NCI-H1930 (cell line): ENCODE measurements at places on chromosomes 7 and 10.

- no peak for DNase-seq
Observed at GRCh38 chr10:95353123-95353522, 62.3 kb upstream of the PDLIM1 start.

DNA sequence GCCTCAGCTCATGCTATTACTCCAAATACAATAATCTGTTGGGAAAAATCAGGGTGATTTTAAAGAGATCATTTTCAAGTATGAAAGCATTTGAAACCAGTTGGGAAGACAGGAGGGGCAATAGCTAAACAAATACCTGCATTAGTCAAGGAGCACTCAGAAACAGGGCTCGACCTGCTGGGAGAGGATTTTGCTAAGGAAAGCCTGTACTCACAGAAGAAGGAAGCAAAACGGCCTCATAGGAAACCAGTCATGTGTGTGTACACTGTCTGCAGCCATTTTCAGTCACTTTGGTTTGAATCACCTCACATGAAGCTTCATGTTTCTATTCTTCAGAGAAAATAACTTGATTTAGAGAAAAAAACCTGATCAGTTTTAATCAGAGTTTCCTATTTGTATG, 38.6 kb downstream of the FZD1 start:
- DNase-seq: no peak

DNA sequence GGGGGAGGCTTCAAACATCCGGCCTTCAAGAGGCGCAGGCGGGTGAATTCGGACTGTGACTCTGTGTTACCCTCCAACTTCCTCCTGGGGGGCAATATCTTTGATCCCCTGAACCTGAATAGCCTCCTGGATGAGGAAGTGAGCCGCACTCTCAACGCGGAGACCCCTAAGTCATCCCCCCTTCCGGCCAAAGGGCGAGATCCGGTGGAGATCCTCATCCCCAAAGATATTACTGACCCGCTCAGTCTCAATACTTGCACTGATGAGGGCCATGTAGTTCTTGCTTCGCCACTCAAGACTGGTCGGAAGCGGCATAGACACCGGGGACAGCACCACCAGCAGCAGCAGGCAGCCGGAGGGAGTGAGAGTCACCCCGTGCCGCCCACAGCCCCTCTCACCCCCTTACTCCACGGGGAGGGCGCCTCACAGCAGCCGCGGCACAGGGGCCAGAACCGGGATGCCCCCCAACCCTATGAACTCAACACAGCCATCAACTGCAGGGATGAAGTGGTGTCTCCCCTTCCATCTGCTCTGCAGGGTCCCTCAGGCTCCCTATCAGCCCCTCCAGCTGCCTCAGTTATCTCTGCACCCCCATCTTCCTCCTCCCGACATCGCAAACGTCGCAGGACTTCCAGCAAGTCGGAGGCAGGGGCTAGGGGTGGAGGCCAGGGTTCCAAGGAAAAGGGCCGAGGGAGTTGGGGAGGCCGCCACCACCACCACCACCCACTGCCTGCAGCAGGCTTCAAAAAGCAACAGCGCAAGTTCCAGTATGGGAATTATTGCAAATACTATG, 1.1 kb downstream of the MEPCE start:
- no peak for DNase-seq

GRCh38 chr10:1089017-1089689, 33.0 kb downstream of the WDR37 start:
- DNase-seq: no peak

DNA sequence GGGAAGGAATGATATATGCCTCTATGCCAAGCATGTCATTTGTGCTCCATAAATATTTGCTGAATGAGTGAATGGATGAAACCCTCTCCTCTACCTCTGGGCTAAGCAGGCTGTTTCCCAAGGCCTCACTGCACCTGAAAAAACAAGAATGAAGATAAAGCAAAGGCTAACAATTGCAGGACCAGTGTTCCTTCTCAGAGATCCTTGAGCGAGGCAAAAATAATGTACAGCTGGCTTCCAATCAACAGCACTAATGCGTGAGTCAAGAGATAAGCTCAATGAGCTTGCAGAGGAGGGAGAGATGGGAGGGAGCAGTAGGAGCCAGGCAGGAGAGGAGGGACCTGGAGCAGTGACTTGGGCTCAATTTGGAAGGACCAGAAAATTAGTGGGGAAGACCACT, 144.5 kb upstream of the NFE2L3 start:
- no peak for DNase-seq

DNA sequence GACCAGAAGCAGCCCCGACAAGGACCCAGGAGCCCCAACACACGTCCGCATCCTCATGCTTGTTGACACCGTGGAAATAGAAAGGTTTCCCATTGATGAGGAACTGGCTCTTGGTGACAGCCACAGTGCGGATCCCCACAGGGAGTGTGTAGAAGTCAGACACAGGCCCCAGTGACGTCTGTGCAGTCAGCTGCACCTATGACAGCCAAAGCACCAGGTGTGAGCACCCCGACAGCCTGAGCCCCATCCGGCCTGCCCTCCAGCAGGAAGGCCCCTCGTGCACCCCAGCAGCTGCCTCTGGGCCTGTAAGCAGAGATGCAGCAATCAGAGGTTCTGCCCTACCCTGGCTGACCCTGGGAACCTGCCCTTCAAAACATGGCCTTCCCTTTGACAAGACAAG, 7.1 kb downstream of the GUSB start:
- DNase-seq: no peak

DNA sequence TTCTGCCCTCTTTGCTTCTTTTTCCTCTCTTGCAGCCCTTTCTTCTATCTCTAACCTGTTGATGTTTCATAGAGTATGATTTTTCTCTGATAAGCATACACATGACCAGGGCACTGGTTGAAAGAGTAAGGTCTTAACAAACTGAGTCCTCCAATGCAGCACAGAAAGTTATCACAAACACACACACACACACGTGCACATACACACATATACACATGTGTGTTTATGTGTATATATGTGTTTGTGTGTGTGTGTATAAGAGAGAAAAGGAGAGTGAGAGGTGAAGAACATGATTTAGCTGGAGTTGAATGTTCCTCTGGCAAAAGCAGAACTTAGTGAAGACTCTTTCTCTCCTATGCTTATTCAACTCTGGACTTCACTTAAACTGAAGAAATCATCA, 130.0 kb downstream of the KLF6 start:
- no peak for DNase-seq

DNA sequence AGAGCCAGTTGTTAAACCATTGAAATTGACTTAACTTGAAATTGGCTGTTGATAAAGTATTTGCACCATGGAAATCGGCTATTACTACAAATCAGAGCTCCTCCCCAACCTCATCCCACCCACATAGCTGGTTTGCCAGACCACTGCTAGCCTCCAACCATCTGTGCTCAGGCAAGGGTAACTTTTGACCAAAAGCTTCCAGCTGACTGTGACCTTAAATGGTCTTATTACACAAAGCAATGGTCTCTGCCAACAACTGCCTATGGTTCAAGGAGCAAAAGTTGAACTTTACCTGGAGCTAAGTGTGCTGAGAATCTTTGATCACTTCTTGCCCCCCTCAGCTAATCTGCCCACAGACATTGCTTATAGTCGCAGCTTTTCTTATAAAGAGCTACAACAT, 48.5 kb upstream of the ADRB1 start:
- no peak for DNase-seq

- DNase-seq: no peak
Observed at GRCh38 chr10:12181065-12181775, 14.5 kb downstream of the NUDT5 start.

DNA sequence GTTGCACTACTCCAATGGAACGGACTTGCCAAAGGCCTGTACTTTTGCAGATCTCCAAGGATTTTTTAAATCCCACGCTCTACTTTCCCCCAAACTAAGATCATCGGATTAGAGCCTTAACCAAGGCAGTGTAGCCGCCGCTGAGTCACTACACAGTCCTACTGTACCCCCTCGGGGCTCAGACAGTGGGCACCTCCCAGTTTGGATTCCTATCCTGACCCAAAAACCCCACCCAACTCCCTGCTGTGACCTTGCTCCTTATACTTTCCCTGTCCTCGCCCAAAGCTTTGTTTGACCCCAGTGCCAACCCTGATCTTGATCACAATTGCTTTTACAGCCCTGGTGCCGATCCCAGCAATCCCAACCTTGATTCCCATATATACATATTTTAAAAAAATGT, 17.5 kb upstream of the PLAU start:
- no peak for DNase-seq

- DNase-seq: no peak
Observed at GRCh38 chr10:98383869-98384268, 31.1 kb downstream of the PYROXD2 start.

DNA sequence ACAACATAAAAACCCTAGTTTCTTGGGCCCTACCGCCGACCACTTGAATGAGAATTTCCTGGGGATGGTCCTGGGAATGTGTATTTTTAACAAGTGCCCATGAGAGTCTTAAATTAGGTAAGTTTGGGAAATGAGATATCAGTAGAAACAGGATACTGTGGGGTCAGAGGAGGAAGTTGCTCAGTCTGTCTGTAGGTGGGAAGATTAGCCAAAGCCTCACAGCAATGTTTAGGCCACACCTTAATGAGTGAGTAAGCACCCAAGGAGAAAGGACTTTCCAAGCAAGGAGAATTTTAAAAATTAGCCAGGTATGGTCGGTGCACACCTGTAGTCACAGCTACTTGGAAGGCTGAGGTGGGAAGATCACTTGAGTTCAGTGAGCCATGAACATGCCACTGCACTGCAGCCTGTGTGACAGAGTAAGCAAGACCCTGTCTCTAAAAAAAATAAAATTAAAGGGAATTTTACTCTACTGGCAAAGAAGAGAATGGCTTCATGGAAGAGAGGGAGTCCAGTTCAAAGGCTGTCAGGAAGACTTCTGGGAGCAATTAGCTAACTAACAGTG, 31.9 kb downstream of the PAPSS2 start:
- DNase-seq: no peak

DNA sequence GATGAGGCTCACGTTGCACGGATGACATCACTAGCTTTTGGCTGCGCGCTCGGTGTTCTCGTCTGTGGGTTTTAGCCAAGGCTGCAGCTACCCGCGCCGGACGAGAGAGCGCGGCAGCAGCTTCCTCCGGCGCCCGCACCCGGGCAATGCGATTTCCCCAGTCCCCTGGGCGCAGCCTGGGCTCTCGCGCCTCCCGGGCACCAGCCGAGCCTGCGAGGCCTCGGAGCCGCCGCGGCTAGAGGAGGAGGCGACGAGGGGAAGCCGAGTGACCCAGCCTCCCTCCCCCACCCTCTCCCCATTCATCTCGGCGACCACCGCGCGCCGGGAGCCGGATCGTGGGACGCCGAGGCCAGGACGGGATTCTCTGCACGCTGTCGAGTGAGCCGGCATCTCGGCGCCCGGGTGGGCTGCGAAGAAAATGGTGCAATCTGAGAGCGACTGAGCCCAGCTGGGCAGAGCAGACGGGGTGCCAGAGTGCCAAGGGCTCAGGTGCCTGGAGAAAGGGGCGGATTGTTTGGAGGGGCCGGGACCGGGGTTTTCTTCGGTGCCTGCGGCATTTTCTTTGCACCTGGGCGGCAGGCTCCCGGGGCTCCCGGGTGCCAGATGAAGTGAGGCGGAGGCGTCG, 1.2 kb upstream of the TMEM178B start:
- peak; percentile 73 for DNase-seq

DNA sequence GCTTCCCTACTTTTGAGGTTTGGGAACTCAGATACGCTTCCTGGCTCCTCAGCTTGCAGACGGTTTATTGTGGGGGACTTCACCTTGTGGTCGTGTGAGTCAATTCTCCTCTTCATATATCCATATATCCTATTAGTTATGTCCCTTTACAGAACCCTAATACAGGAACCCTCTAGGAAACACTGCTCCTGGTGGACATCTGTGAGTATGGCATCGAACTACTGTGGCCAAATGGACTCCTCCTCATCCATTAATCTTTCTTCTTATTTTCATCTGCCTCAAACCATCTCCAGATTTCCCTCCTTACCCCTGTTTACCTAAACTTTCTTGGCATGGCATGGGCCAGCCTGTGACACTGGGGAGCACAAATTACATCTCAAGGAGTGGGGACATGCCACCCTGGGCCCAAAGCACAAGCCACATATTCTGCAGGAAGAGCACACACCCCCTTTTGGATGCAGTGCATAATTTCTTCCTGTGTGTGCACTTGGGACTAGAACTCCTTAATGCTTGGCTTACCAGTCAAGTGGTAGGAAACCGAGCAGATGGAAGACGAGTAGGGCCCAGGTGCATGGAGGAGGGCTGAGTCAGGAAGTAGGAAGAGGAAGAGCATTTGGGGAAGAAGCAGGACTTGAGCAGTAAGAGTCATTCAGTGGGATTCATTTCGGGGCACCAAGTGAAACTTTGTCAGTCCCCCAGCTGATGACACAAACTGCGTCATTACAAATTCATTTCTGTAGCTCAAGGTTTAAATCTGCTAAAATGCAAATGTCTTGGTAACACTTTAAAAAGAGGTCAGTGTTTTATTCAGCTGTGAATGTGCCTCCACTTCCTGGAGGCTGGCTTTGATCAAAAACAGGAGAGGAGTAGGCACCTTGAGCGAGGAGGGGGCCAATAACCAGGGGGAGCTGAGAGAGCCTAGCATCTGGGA, 80.8 kb upstream of the PLXNA4 start:
- DNase-seq: no peak

GRCh38 chr10:88392222-88392621, 190.9 kb downstream of the RNLS start:
- no peak for DNase-seq

DNA sequence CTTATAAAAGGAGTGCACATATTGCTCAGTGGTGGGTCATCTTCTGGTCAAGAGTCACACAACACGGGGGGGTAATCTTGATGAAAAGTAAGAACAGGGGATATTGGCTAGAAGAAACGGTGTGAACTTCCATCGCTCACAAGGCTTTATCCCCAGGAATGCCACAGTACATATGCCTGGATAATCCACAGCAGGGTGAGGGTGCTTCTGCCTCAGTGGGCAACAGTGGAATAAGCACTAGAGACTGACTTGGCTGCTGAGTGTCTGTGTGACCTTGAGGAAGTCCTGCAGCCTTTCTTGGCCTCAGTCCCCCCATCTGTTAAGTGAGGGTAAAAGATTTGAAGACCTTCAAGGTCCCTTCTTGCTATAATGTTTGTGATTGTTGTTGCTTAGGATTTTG, 44.9 kb upstream of the SHH start:
- no peak for DNase-seq

DNA sequence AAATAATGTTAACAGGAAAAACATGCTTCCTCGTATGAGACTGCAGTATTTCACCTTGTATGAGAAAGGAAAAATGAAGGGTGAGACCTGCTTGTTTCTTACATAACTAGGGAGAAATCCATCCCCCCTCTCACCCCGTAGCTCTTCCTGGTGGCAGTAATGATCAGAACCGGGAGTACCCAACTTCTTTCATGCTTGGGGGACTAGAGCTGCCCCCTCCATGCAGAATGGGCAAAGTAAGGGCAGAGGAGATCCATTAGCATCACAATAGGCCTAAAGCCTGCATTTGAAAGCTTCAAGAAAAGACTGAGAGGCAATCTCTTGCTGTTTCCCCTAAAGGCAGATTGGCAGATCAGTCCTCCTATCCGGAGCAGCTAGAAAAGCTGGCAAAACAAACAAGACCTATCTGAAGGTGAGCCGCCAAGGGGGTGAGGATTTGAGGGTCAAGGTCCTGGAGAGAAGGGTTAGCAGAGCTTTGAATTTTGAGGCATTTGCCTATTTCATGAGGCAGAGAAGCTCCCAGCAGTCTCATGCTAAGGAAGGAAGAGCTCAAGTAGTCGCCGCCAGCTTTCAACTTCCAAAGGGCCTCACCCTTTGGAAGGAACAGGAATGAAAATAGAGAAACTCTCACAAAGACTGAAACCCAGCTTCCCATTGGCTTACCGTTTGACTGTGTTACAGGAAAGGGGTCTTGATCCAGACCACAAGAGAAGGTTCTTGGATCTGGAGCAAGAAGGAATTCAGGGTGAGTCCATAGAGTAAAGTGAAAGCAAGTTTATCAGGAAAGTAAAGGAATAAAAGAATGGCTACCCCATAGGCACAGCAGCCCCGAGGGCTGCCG, 36.2 kb downstream of the BAG3 start:
- no peak for DNase-seq

GRCh38 chr10:106765241-106765754, 399.2 kb downstream of the SORCS1 start:
- no peak for DNase-seq
